Suppressor macrophage treated with lipopolysaccharide for 4 hours (primary cell): ENCODE measurements at places on chromosomes 6 and 20.

DNA sequence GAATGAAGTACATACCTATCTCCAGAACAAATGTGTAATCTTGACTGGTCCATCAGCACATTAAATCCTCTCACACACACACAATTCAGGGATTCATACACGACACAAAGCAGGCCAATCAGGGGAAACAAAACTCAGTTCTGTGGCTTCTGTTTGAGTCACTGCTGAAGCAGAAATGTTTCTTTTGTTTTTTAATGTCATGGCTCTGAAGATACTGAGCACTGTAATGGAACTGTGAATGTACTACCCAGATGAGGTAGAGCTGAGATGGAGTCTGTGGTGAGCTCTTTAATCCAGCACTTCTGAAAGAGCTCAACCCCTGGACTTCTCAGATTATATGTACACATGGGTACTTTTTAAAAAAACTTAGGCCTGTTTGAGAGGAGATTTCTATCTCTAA lies 116.4 kb downstream of the THEMIS start:
- DNase-seq = no peak

GRCh38 chr6:52420668-52421358 lies 671 bp downstream of the EFHC1 start:
- DNase-seq = peak; percentile 15

DNA sequence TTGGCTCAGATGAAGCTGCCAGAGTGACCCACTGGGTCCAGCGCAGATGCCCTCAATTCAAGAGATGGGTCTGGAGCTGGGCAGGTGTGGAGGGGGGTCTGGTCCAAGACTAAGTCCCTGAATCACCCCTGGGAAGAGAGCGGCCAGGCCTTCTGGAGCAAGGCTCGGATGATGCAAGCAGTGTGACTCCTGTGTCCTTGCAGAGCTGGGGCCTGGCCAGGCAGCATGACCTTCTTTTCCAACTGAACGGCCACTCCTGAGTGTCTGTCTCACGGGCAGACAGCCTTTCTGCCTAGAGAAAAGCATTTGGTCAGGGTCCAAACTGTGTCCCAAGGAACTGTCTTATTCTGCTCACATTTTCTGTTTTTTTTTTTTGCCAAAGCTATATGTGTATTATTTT lies 42.6 kb upstream of the FNDC1 start:
- peak; percentile 17 for DNase-seq

- DNase-seq = no peak
Observed at GRCh38 chr20:41082306-41082705, 53.7 kb downstream of the TOP1 start.

DNA sequence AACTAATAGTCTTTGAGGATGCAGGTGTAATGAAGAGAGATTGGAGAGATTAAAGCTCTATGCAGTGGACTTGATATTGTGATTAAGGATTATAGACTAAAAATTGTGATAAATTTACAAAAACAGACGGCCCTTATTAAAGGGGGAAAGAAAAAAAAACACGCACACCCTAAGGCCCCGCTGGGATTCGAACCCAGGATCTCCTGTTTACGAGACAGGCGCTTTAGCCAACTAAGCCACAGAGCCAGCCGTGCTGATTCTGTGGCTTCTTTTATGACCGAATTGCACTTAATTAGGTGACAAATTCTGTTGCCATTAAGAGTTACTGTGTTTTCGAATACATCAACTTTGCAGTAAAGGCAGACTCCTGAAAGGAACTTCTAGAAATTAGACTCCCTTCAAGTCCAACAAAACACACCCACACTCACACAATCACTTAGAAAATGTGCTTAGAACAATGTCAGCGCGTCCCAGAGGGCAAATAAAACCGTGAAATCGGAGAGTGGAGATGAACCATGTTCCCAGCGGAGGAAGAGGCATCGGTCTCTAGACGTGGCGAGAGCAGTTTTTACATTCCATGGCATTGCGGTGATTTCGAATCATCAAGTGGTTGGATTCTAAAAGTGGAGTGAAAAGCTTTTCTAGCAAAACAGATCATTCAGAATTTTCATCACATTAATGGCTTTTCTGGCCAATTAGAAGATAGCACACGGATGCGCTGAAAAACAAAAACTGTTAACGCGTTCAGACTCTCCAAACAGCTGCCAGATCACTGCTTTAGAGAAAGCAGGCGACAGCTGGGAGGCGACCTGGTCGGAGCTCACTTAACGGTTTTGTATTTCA lies 122.6 kb downstream of the GPX5 start:
- DNase-seq = peak; percentile 68

DNA sequence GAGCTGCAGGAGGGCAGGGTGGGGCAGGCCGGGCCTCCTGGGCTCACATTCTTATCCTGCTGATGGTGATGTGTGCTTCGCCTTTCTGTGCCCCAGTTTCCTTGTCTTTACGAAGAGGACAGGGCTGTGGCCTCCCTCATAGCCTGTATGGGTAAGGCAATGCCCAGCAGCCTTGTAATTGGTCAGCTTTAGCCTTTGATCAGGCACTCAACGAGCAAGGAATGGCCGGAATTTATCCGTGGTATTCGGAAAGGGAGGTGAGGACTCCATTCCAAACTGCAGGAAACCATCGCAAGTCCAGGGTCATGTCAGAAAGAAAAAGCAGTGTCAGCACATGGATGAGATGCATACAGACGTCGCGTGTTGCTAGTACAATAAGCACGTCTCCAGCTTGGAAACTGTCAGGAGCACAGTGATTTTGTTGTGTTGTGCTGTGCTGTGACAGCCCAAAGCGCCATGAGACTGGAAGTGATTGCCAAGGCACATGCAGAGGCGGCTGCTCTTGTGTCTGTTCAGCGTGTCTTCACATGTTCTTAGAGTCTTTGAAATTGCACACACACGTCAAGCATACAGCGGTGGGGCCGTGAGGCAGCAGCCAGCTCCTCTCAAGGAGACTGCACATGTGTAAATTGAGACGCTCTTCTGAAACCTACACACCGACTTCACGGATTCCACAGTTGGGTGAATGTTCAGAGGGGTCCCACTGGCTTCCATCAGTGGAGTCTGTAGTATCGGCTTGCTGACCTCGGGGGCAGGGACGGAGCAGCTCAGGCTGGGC lies 6.2 kb downstream of the SS18L1 start:
- no peak for DNase-seq

- DNase-seq = no peak
Observed at GRCh38 chr20:49831022-49831769, 18.6 kb downstream of the SLC9A8 start.

GRCh38 chr6:157498817-157499216 lies 117.8 kb downstream of the ZDHHC14 start:
- no peak for DNase-seq

DNA sequence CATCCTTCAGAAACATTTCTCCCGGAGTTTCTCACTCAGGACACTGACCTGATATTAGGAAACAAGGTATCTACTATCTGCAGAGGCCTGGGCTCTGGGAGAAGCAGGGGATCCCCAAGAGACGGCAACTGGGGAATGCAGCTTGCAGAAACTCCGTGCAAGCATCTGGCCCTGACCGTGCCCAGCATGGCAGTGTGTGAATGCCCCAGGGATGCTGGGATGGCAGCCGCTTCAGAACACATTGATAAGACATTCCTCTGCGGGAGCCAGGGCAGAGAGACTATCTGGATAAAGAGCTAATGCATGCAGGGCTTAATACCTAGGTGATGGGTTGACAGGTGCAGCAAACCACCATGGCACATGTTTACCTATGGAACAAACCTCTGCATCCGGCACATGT lies 55.4 kb downstream of the NFATC2 start:
- DNase-seq = no peak

DNA sequence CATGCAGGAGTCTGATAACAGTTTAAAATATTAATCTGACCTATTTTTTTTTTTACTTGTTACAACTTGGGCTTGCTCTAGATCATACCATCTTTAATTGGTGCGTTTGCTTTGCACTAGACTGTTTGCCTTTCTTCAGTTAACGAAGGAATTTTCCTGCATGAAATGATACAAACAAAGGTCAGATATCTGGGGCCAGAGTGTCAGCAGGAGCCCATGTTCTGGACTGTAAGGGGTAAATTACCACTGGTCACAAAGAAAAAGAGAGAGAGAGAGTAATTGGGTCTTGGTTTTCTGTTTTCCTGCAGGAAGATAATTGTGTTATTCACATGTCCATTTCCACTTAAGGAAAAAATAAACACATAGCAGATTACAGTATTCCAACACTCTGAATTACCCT lies 399.4 kb upstream of the MARCKS start:
- no peak for DNase-seq

DNA sequence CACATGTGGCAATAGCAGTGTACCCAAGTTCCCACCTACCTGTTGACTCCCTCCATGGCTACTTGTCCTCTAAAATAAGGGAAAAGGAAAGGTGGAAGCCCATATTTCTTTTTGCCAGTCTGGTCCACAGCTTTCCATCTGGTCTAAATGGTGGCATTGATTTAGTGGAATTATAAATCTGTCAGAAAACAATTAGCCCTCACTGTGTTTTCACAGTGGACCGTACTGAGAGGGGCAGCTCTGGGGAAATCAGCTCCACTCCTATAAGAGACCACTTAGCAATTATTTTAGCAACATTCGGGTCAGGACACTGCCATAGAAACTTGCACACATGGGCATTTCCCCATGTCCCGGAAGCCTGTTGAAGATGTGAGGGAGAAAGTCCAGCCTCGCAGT lies 653.4 kb upstream of the MARCKS start:
- DNase-seq = no peak

- no peak for DNase-seq
Observed at GRCh38 chr20:15188415-15188814, 851.0 kb upstream of the FLRT3 start.

DNA sequence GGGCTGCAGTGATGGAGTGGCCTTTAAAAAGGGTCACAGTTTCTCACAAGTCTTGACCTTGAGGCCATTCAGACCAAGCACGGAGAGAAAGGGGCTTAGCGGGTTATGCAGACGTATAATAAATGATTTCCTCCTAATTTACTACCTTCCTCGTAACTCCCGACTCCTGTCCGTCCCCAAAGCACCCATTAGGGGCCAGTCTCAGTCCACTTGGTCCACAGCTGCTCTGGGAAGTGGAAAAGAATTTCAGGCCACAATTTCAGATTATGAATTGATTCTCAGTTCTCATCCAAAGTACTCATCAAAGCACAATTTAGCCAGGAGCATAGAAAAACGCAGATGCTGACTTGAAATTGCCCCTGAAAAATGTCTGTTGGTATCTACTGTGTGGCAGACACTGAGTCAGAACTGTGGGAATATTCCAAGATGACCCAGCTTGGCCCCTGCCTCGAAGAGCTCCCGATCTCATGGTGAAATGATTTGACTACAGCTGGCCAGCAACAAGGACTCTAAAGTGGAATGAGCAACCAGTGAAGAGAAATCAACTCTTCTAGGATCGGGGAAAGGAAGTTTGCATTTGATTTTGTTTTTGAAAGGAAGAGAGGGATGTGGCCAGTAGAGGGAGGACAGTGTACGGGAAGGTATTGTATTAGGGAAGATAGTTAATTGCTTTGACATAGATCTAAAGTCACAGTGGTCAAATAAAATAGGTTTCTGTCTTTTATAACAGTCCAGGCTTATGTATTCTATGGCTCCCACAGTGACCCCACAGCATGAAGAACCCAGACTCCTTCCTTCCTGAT lies 15.2 kb upstream of the STK35 start:
- DNase-seq = no peak

GRCh38 chr20:59933849-59934585 lies 580 bp upstream of the SYCP2 start:
- peak; percentile 84 for DNase-seq

GRCh38 chr6:156449128-156449527 lies 328.1 kb upstream of the ARID1B start:
- no peak for DNase-seq

DNA sequence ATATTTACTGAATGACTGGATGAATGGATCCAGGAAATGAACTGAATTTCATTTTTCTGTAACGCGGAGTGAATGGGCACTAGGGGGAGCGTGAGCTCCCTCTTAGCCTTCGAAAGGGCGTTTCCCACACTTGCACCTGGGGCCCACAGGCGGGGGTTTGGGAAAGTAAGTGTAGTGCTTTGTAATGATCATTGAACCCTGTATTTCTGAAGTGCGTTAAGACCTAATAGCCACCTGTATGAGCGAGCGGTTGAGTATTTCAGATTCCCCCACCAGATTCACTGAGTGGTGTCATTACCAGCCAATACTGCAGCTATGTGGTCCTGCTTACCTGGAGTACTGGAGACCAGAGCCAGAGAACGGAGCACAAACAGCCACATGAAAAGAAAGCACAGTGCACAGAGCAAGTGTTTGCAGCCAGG lies 10.5 kb downstream of the SYTL3 start:
- peak; percentile 39 for DNase-seq

DNA sequence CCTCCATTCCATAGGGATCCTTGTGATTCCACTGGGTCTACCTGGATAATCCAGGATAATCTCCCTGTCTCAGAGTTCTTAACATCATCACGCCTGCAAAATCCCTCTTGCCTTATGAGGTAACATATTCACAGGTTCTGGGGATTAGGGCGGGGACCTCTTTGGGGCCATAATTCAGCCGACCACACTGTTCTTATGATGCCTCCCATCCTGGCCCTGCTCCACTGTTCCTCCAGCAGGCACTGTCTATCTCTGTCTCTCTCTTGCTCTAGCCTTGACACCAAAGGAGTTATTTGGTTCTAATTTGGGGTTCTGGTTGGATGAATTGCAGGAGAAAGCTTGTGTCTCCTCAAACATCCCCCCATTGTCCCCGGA lies 168.1 kb downstream of the NFATC2 start:
- no peak for DNase-seq

DNA sequence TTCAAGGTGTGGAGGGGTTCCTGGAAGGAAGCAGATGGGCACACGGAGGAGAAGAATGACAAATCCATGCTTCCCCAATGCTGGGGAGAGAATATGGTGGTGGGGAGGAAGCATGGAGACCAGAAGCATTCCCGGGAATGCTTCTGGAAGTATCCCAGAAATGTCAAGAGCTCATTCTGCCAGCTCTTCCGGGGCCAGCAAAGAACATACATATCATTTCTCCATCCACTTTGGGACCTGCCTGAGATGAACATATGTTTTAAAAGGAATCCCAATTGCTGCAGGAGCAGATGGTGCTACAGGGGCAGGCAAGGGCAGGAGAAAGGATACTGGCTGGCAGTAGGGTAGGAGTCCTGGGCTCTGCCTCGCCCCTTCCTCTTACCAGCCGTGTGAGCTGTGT lies 37.9 kb upstream of the CCDC167 start:
- DNase-seq = no peak

- no peak for DNase-seq
Observed at GRCh38 chr6:40710626-40711330, 123.6 kb upstream of the LRFN2 start.

DNA sequence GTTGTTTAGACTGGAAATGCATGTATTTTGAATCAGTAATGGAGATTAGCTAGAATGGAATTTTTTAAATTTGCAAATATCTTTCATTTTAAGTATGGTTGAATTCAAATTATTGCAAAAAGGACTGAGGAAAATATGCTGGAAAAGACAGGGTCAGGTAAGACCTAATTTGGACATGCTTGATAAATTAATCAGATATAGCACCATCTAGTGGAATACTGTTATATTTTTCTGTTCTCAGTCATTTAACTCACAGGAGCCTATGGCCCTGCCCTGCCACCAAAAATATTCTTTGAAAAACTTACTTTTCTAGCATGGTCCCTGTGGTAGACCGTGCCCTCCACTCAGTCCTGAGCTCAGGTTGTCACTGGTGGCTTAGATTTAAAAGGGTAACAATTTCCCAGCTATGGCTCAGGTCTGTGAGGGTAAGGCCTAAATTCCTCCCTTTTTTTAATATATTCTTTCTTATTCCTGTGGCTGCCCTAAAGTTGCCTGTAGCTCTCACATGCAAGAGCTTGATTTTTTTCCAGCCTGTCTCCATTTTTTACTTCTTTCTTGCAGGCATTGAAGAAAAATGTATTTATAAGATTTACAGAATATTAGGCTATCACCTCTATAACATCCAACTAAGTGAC lies 25.3 kb upstream of the KIAA1586 start:
- peak; percentile 62 for DNase-seq
